ENCODE measurements at places on chromosomes 5 and 9.

DNA sequence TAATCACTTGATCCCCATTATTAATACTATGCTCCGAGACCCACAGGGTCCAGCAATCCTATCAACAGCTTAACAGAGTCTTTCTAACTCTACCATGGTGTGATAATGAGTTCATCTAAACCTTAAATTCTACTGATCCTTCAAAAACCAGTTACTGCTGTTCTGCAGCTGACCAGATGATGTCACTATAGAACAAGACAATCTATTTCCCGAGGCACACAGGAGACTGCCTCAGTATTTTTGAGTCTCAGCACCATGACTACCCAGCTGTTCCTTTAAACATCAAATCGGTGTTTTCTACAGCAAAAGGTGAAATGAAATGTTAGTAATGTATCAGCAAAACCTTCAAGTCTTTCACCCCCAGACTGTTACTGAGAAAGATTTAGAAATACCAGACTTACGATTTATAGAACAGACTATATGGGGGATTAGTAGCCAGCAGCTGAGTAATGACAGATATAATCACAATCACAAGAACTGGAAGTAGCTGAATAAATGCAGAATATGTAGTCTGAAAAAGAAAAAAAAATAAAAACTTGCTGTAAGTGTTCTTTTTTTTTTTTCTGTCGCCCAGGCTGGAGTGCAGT, 16.9 kb downstream of the DNAJC18 start:
- no peak for DNase-seq

- peak; percentile 44 for DNase-seq
Observed at GRCh38 chr5:145854651-145855258, 18.1 kb downstream of the GRXCR2 start.

- DNase-seq: no peak
Observed at GRCh38 chr9:110728058-110728457, 59.5 kb downstream of the MUSK start.

DNA sequence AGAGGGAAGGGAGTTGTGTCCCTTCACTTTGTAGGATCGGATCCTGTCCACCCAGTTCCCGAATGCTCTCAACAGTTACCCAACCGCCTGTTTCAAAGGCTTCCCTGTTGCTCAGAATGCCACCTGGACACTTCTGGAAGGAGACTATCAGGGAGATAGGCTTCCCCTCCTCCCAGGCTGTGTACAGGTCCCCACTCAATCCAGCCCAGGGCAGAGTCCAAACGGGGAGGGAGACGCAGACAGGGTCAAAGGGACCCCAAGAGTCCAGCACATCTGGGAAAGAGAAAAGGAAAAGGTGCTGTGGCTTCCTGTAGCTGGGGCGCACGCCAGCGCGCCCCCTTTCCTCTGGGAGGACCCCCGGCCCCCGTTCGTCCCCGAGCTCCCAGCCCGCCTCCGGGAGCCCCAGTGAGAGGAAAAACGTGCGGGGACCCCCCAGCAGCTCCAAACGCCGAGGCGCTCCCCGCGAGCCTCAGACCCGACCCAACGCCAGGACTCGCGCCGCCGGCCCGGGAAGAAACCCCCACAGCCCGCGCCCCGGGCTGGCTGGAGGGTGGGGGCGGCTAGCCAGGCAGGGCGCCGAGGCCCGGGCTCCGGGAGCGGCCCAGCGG, 640 bp downstream of the SURF4 start:
- DNase-seq: no peak

- DNase-seq: no peak
Observed at GRCh38 chr5:123717139-123717538, 205.2 kb downstream of the CSNK1G3 start.

- DNase-seq: no peak
Observed at GRCh38 chr5:112973036-112973435, 3.6 kb upstream of the DCP2 start.

DNA sequence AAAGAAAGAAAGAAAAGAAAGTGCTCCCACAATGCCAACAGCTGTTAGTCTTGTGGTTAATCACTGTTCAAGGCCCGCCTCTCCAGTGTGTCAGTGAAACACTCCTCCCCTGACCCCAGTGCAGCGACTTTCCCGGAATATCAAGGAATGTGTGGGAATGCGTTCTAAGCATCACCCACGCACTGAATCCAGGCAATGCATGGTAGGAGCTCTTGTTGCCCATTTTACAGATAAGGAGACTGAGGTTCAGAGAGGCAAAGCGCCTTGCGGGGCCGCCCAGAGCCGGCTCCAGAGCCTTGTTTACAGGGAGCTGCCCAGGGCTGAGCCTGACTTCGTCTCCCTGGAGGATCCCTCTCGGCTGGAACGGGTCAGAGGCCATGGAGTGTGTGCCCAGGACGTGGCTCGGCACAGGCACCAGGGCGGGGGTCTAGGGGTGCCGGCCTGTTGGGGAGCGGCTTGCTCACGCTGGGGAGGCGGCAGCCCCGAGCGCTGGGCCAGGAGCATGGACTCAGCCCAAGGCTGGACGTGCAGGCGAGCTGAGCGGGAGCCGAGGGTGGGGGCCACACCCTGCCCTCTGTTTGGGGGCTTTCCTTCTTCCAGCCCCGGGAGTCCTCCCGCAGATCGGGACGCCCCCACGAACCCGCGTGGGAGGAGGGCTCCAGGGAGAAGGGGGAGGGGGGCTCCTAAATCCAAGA, 823 bp downstream of the ST6GALNAC6 start:
- no peak for DNase-seq

DNA sequence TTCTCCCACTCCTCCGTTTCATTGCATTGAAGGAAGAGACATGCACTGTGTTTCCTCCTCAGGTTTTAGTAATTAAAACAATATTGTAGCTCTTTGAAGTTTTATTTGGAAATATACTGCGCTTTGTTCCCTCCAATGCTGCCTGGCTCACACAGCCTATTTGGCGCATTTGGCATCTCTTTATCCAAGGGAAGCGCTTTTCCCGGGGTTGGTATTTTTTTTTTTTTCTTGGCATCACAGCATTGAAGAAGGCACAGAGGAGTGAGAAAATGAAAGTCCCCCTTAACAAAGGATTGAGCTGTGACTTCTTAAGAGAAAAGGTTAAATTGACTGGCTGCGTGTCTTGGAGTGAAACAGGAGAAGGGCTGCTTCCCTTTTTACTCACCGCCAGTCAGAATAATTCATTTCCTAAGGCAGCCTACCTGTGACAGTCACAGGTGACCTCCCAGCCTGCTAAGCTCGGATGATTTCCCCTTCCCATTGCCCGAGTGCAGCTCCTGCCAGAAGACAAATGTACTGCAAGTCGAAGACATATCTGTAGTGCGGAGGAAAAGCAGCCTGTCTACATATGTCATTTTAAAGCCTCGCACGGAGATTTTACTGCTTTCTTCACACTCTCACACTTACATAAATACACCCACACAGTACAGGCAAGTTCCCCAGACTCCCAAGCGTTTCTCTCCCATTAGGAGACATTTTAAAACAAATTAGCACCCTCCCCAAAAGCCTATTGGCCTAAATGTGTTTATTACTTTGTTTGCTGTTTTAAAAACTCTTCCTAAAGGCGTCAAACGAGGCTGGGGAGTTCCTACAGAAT, 665.5 kb upstream of the ZNF608 start:
- no peak for DNase-seq

DNA sequence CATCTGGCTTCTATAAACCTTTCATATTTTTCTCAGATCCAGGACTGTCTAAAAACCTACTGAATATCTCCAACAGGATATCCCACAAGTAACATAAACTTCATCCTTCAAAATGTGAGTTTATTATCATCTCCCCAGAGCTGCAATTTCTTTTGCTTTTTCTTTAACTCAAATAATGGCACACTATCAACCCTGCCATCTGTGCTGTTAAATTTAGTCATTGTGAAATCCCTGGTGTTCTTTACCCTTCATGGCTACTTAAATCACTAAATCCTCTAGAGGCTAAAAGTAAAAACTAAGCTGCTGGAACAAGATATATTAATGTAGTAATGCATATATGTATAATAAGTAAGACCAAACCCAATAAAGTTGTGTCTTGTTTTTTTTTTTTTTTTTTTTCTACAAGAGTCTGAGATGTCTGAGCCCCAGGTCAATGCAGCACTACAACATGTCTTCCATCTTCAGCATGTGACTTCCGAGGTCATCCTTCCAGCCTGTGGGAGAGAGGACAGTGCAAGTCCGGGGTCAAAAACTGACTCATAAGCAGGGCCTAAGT, 362.9 kb downstream of the ADGRV1 start:
- DNase-seq: no peak

DNA sequence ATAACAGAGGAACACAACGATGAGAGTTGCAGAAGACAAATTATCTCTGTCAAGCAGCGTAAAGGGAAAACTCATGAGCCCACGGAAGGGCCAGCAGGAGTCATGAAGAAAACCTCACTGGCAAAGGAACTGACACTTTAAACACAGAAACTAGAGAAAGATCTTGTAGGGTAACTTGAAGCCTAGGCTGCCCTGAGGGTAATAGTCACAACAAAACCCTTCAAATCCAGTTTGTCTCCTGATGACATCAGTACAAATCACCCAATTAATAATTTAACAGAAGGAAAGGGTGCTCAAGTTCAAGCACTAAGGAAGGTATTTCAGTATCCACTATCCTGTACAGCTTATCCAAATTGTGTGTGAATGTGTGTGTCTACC, 549.1 kb downstream of the MTRR start:
- DNase-seq: no peak

GRCh38 chr5:94420885-94421284, 197.5 kb downstream of the KIAA0825 start:
- DNase-seq: no peak

GRCh38 chr9:129490583-129491486, 130.1 kb downstream of the C9orf50 start:
- DNase-seq: no peak

DNA sequence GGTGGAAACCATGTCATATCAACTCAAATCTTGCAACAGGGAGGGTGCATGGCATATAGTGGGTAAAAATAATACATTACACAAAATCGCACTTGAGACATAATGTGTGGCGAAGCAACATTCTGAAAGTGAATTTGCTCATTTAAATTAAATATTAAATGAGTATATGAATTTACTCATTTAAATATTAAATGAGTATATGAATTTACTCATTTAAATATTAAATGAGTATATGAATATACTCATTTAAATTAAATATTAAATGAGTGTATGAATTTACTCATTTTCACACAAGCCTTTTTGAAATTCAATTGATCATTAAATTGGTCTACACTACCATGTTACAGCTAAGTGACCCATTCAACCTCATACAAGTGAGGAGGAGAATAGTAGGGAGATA, 10.5 kb downstream of the MAST4 start:
- DNase-seq: no peak

- peak; percentile 83 for DNase-seq
Observed at GRCh38 chr5:141430332-141431113, at the start of gene PCDHGA12. PCDHGA12 (plus strand) TSS chr5:141430507; CDS start chr5:141430760, 253 bp downstream.

GRCh38 chr9:135016037-135016640, 71.3 kb upstream of the OLFM1 start:
- no peak for DNase-seq

GRCh38 chr5:126168785-126169184, 254.4 kb upstream of the GRAMD2B start:
- DNase-seq: no peak

GRCh38 chr5:140351609-140352334, 5.4 kb upstream of the HBEGF start:
- no peak for DNase-seq

DNA sequence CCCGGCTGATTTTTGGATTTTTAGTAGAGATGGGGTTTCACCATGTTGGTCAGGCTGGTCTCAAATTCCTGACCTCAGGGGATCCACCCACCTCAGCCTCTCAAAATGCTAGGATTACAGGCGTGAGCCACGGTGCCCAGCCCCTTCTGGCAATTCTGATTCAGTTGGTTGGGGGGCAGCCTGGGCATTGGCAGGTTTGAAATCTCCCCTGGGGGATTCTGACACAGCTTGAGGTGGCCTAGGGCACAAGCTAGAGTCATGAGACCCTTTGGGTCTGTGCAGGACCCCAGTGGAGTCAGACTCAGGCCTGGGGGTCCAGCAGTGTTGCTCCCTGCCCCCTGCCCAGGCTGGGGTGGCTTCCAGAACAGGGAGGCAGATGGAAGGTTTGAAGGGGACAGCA, 239.8 kb downstream of the PBX3 start:
- no peak for DNase-seq

GRCh38 chr5:159049844-159050315, 49.8 kb downstream of the EBF1 start:
- DNase-seq: peak; percentile 52

GRCh38 chr5:66660396-66660795, 64.2 kb downstream of the MAST4 start:
- no peak for DNase-seq

- DNase-seq: no peak
Observed at GRCh38 chr9:8857926-8858595, 1058.5 kb upstream of the DMAC1 start.

GRCh38 chr5:5384660-5385330, 37.7 kb upstream of the ICE1 start:
- DNase-seq: no peak

GRCh38 chr9:93453047-93453914, at the start of gene FAM120AOS:
FAM120AOS (minus strand) TSS chr9:93453581; CDS start chr9:93452709, 872 bp downstream.
- peak; percentile 93 for DNase-seq

- peak; percentile 39 for DNase-seq
Observed at GRCh38 chr5:42875785-42876374, 64.2 kb upstream of the SELENOP start.

DNA sequence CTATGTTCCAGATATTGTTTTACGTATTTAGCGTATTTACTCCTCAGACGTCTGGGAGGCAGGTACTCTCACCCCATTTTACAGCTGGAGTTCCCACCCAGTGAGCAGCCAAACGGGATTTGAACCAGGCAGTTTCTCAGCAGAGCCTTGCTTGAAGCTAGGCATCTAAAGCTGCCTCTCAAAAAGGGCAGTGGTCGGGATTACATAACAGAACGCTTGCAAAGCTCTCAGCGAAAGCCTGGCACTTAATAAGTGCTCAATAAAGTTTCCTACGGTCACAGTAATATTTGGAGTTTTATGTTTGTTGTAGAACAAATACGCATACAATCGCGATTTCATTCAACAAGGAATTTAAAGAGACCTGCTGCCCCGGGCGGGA, 286 bp upstream of the BSPRY start:
- no peak for DNase-seq

DNA sequence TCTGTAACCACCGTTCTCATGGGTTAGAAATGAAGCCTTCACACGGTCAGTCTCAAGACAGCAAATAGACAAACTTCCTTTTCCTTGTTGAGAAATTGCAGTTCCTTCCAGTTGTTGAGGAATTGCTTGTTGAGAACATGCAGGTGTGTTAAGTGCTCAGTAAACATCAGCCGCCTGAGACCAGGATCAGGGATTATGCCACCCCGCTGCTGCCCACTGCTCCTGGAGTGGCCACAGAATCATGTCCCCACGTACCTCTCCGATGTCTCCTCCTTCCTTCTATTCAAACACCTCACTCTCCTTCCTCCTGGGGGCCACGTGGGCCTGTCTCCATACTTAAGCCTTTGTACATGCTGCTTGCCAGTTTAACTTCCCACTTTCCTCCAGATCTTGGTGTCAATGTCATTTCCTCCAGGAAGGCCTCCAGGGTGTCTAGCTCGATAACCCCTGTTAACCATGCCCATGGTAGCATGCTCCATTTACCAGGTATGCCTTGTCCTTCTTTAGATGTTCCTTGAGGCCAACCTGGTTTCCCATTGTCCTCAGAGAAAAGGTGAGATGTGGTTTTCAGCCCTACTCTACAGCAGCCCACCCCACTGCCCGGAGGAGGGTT, 33.8 kb upstream of the RPL26L1 start:
- DNase-seq: no peak
